Eye (tissue), 1 donor: ENCODE measurements at places on chromosomes 3 and 15.

- no peak for DNase-seq
Measured at GRCh38 chr3:196388956-196389355, 43.3 kb downstream of the UBXN7 start.

DNA sequence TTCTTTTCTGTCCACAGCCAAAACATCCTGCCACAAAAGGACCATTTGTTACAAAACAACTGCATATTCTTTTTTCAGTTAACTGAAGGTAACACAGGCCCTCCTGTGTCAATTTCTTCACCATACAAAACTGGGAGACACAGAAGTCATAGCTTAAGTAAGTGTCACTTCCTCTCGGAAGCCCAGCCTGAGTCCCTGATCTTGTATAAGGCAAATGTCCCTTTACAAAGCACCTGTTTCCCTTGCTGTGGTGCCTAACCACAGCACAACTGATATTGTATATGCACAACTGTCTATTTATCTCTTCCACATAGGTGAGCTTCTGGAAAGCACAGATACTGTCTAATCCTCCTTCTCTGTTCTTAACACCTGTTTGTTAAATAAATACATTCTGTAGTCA lies 293.7 kb downstream of the FHIT start:
- DNase-seq, result no peak

DNA sequence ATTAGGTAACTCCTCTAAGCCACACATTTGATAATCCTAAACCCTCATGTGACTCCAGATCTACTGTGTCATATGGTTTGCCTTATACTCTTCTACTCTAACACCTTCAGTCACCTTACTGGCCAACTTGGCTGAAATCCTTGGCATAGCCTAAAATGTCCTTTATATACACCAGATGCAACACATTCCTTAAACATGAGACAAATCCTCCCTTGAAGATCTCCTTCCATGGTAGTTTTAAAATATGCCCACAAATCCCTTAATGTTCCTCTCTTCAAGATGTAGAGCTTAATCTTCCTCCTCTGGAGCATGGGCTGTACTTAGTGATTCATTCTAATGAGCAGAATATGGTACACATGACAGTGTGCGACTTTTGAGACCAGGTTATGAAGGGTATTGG lies 238.9 kb downstream of the SUCLG2 start:
- no peak for DNase-seq

- peak; percentile 71 for DNase-seq
Measured at GRCh38 chr3:194265505-194265892, 85.6 kb downstream of the CPN2 start.

GRCh38 chr3:181859518-181859917 lies 147.8 kb downstream of the SOX2 start:
- no peak for DNase-seq

- no peak for DNase-seq
Measured at GRCh38 chr3:192215-192929, 4.2 kb upstream of the CHL1 start.

DNA sequence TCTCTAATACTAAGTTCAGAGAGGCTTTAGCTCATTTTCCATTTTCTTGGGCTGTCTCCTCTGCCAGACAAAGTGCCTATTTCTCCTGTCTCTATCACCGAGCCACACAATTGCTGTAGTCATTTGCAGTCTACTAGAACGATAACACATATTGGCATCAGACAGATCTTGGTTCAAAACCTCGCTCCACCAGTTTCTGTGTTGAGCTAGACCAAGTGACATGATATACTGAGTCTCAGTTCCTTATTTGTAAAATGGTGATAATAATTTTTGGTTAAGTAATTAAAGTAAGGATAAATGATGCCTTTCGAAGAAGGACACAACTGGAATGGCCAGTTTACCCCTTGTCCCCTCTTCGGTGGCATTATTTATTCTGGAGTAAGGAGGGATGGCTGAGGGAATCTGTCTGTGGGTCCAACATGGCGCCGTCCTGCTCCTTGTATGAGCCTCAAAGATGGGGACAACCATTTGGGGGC lies 398 bp upstream of the RAB7A start:
- DNase-seq, result no peak
